ENCODE measurements at places on chromosomes 5 and 9.

GRCh38 chr9:116964258-116964657 is 277.2 kb downstream of the TRIM32 start:
- DNase-seq = no peak

- DNase-seq = no peak
Observed at GRCh38 chr5:19615661-19616060, 372.3 kb downstream of the CDH18 start.

GRCh38 chr9:107739601-107740082 is 250.1 kb upstream of the KLF4 start:
- no peak for DNase-seq

GRCh38 chr9:16974436-16974835 is 104.0 kb upstream of the BNC2 start:
- no peak for DNase-seq

GRCh38 chr5:150465927-150466326 is 16.4 kb upstream of the RPS14 start:
- no peak for DNase-seq

DNA sequence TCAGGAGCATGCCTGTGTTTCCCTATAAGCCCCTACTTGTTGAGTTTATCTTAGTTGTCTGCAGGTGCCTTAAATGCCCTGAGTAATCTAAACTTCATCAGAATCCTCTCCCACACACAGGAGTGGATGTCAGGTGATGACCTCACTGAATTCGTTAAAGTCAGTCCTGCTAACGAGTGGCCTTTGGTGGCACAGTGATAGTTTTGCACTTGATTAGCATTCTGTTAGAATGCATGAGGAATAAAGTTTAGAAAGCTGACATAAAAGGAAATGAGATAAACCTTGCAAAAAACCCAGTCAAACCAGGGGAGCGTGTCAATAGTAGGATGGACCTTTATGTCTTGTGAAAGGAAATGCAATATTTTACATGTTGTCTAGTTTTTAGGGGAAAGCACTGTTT is 4.5 kb downstream of the TRIM32 start:
- no peak for DNase-seq

- DNase-seq = no peak
Observed at GRCh38 chr5:167485061-167485774, 806.2 kb upstream of the WWC1 start.

- DNase-seq = no peak
Observed at GRCh38 chr9:107674721-107675277, 185.2 kb upstream of the KLF4 start.

DNA sequence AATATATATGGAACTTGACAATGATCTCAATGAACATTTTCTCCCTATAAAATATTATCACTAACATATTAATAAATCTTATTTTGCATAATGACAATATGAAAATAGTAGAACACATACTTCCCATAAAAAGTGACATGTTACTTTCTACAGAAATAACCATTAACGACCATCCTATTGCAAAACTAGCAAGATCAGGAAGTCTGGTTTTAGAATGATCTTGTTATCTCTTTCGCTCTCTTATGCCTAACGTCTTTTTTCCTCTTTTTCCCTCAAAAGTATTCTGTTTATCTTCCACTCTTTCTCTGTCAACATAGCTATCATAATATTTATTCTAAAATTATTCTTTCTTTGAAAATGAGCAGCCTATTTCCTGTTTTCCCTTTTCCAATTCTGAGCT is 21.6 kb upstream of the C5orf46 start:
- no peak for DNase-seq

DNA sequence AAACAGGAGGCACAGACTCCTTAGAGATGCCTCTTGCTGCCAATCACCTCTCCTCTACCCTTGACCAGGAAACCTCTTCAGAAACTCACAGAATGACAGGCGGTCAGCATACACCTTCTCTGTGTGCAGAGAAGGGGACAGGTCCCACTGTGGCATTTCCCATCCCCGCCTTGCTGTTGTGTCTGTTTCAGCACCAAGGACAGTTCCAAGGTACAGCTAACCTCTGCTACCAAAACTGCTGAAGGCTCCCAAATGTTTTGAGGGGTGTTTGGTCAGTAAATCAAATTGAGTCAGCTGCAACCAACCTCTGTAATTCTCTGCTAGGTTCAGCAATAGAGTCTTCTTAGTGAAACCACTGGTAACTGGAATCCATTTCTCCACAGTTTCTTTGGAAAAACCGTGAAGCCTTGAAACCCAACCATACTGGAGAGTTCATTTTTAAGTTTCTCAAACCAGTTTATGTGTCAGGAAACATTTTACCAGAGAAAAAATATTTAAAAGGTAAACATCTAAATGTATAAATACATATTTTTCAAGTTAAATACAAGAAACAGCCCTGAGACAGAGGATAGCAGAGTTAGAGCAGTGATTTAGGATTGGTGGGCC is 122.0 kb downstream of the DRD1 start:
- no peak for DNase-seq

DNA sequence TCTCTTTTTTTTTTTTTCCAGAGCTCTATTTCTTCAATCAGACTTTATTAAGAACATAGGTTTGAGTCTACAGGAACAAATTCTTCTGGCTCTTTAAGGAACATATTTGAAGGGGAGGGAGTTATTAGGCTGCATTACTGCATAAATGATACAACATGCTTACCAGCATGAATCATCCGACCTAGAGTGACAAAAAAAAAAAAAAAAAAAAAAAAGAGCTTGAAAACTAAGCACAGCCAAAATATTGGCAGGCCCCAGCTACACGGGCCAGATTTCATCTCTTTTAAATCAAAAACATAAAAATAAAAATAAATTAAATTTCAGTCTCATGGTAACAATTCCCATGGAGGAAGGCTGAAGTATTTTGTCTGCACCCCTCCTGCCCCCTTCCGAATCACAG is 26.3 kb downstream of the MSX2 start:
- no peak for DNase-seq

DNA sequence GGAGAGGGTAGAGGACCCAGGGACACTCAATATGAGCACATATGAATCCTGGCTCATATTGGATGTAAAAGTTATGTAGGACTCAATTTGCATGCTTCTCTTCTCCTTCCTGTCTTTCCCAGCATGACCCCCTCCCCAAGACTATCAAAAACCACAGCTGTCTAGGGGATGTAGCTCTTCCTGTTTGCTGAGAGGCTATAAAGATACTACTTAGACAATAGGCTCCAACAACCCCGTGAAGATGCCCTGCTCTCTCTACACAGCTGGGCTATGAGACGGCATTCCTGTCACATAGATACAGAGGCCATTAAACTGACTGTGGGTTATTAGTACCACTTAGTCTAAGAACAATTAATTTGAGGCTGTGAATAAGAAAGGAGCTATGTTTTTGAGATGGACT is 56.5 kb upstream of the PCSK1 start:
- no peak for DNase-seq

GRCh38 chr5:13930541-13931171 is 13.8 kb downstream of the DNAH5 start:
- no peak for DNase-seq

GRCh38 chr5:95591490-95591901 is 28.4 kb upstream of the GPR150 start:
- no peak for DNase-seq

DNA sequence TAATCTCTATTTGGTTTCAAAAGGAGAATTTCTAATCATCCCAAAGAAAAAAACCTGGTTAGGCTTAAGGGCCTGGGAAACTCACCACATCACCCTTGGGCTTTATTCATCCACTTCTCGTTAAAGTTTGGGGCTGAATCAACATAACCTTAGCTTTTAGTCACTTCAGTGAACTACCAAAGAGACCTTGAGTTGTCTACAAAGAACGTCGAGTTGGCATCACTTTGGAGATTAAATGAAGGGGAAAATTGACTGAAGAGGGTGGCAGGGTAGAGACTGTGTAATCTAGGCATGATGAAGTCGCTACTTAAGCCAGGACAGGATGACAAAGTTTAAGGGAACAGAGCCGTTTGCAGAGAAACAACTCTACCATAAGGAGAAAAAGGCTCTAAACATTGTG is 341.4 kb downstream of the RAB3C start:
- no peak for DNase-seq

DNA sequence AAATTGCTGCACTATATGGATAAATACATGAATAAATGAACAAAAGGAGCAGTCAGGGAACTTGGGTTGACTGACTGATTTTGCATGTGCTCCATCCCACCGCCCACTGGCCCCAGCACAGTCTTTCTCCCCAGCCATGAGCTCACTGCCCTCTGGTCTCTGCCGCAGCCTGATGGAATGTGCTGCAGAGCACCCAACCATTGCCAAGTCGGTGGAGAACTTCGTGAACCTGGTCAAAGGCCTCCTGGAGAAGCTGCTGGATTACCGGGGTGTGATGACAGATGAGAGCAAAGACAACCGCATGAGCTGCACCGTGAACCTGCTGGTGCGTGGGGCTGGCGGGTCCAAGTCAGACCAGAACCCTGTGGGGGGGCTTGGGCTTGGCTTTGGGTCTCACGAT is 53.9 kb upstream of the INSYN2B start:
- DNase-seq = no peak

- no peak for DNase-seq
Observed at GRCh38 chr5:58241389-58241788, 218.5 kb downstream of the PLK2 start.

DNA sequence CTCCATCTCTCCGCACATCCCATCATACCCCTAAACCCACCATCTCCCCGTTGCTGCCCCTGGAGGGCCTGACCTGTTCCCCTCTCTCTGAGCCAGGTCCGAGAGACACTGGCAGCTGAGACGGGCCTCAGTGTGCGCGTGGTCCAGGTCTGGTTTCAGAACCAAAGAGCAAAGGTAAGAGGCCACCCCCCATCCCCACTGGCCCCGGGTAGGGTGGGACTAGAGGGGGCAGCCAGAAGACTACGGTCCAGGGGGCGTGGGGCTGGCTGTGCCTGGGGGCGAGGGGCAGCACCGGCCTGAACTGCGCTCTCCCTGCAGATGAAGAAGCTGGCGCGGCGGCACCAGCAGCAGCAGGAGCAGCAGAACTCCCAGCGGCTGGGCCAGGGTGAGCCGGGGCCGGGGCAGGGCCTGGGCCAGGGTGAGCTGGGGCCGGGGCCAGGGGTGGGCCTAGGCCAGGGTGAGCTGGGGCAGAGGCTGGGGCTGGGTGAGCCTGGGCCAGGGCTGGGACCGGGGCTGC is 79.8 kb downstream of the LMX1B start:
- no peak for DNase-seq

- DNase-seq = no peak
Observed at GRCh38 chr9:93829271-93830011, 125.7 kb downstream of the BARX1 start.

DNA sequence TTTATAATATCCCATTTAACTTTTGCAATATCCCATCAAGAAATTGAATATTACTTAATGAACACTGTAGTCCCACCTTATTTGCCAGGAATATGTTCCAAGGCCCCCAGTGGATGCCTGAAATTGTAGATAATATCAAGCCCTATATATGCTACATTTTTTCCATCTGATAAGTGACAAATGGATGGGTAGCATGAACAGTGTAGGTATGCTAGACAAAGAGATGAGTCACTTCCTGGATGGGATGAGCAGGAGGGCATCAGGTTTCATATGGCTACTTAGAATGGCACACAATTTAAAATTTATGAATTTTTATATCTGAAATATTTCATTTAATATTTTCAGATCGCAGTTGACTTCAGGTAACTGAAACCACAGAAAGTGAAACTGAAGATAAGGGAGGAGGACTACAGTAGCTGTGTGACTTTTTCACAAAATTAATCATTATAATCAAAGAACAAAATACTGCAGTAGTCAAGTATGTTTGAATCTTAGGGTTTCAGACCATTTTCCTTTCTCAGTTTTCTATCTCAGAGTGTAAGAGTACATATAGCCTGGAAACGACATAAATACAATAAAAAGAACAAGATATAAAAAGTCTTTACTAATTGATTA is 636.4 kb upstream of the ARRDC3 start:
- no peak for DNase-seq

- DNase-seq = no peak
Observed at GRCh38 chr9:89178830-89179539, 367 bp upstream of the SHC3 start.

DNA sequence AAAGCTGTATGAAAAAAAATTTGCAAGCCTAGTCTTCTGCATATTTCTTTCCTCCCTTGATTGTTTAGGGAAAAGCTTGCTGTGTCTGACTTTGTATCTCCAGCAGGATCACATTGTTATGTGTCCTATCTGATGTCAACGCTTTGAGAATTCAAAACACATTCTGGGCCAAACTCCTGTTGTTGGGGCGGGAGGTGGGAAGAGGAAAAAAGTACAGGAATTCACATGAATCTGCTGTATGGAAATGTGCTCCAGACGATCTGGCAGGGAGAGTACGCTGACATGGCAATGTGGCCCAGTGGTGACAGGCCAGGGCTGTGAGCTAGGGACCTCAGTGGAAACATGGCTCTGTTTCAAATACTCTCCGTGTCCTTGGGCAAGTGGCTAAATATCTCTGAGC is 87.4 kb upstream of the GNA14 start:
- no peak for DNase-seq

DNA sequence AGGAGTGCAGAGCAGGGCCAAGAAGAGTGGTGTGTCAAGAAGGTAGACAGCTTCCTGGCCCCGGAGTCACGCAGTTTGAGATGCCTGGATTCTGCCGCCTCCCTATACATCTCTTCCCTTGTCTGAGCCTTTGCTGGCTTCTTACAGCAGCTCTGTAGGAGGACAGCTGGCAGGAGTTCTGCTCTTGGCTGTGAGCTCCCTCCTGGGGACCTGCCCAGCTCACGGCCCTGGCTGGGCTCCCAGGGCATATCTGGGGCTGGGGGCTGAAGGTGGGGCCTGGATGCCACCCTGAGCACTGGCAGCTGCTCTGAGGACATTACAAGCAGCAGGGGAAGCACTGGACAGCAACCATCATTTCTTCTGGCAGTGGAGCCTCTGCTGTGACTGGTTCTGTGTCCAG is 786 bp upstream of the TSSK1B start:
- no peak for DNase-seq

DNA sequence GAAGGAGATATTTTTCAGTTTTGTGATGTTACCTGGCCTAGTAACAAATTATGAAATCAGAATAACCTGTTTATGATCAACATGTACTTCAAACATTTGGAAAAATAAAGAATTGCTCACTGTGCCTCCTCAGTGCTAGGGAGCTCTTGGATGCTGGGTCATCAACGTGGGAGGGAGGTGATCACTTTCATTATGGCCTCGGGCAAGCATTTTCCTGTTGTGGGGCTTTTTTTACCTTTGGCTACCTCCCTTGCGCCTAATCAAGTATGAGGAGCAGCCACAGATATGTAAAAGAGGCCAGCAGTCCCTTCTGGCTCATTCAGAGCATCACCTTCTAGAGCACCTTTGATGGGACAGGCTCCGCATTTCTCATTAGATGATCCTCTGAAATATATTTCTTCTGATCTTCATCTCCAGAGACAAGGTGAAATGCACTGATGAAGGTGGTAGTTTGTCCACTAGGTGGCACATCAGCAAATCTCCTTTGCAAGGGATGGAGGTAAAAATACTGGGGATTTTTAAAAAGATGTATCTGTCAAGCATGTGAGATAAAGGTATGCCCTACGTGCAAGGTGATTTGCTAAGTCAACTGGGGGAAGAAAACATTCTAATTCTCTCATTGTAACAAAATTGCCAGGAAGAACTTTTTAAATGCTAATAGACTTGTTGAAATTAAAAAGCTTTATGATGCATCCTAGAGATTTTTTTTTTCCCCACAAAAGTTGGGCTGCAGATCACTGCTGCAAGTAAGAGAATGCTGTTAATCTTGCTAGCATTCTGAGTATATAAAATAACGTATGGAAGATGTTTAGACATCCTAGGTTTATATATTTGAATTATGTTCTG is 218.2 kb downstream of the MAST4 start:
- DNase-seq = no peak
